NCI-H1930 (cell line): ENCODE measurements at places on chromosomes 16 and 17.

DNA sequence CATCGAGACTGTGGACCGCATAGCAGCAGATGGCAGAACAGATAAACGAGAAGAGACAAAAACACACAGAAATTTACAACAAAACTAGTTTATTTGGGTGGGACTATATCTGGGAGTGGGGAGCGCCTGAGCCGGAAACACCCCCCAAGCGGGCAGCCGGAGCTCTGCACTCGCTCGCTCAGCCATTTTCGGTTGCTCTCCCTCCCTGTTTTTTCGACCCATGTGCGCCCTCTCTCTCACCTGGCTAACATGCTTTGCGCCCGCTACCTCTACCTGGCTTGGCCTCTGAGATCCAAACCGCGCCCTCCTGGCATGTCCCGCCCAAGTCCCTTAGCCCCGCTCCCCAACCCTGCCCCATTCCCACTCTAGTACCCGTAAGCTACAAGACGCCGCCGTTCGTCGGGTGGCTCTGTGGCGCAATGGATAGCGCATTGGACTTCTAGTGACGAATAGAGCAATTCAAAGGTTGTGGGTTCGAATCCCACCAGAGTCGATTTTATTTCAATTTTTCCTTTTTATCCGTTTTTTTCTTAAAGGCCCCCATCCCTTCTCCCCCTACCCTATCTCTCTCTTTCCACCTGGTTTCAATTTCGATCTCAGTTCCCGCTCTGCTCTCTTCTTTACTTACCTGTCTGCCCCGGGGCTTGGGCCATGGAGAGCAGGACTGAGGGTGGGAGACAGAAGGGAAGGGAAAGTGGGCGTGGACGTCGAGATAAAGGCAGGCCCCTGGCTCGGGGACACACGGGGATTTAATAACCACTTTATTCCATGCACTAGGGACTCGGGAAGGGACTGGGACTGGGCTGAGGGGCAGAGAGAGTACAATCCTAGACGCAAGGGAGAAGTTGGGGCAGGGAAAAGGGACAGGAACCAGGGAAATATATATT lies 2.4 kb upstream of the ALOXE3 start:
- peak; percentile 83 for DNase-seq

- no peak for DNase-seq
Measured at GRCh38 chr16:35910409-35910808, 2451.0 kb downstream of the TP53TG3F start.

DNA sequence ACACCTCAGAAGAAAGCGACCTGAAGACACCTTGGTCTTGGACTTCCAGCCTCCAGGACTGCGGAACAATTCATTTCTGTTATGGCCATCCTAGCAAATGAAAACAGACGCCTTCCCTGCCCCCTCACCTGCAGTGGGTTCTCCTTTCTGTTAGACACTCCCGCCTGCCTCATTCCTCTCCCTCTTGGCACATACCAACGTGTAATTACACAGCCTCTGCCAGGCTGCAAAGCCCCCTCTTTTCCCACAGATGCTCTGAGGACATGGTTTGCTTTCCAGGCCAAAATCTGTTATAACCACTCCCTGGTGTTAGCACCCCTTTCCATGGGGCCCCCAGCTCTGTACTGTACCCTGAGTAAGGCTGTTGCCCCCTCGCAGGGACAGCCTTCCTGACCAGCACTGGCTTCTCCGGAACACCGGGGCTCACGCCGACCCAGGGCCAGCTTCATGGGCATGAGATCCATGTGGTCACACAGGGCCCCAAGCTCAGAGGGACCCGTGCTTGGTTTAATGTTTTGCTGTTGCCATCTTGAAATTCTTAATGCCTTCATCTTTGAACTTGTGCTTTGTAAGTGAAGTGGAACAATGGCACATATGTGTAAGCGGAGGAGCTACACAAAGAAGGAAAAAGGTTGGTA lies 64.1 kb downstream of the SDK2 start:
- no peak for DNase-seq

DNA sequence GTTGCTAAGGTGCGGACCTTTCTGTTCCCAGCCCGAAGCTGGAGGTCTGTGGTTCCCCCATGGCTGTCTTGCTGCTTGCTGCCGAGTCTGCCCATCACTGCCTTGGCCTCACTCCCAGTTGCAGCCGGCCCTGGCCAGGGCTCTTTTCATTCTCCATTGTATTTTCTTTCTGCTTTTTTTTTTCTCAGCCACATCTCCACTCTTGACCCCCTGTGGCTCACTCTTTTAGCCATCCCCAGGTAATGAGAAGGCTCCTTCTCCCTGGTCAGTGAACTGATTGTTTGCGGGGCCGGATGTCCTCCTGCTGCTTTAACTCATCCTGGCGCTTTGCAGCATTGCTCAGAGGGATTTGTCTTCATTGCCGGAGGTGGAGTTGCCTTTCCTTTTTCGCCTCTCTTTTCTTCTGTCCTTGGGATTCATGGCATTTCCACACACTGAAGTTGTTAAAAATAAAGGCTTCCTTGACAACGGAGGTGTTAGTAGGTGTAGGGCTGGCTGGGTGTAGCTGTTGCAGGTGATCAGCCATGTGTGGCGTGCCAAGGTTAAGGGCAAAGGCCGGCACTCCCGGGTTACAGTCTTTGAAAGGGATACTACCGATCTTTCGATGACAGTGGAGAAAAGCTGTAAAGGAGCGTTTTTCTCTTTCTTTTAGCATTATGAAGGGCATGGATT lies 34.1 kb downstream of the MAP2K6 start:
- no peak for DNase-seq

DNA sequence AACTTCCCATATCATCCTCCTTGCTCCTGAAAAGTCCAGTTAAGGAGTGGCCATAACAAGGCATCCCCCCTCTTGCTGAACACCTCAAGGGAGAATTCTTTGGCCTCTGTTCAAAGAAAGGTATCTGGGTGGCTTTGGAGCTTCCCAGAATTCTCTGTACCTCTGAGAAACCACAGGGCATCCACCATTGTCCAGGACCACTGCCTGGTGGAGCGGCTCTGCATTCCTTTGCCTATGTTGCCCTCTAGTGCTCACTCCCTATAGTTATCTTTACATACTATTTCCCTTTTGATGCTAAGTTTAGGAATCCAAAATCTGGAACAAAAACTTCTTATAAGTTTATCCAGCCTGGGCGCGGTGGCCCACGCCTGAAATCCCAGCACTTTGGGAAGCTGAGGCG lies 30.3 kb downstream of the CHD9NB start:
- DNase-seq: no peak

DNA sequence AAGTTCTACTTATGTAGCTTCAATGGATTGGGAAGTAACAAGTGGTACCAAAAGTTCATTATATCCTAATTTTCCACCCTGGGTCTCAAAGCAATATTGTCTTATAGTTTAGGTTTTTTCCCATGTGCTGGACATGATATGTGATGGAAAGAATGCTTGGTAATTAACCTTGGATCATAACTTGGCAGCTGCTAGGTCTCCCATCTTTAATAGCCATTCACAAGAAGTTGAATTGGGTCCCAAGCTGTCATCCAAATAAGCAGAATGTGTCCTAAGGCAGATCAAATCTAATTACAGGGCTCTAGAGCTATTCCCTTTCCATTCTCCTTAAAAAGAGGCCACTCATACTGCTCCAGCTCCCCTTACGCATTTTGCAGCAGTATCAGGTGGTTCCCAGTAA lies 44.7 kb upstream of the KCNJ16 start:
- no peak for DNase-seq

- DNase-seq: no peak
Measured at GRCh38 chr17:40361925-40362695, 2.4 kb downstream of the GJD3 start.

DNA sequence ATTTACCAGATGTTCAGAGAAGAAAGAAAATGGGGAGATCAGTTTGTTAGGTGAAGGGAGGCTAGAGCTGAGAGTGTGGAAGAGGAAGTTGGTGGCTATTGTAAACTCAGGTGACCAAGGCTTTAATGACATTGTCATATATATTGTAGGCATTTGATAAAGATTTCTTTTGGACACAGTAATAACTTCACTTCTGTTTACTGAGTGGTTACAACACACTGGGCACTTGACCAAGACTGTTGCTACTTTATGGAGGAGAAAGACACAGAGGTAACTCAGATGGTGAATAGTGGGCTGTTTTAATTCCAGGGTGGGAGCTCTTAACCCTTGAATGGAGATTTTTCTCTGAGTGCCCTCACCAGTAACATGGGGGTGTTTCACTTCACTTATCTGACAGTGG lies 46.0 kb downstream of the TNRC6A start:
- DNase-seq: no peak

DNA sequence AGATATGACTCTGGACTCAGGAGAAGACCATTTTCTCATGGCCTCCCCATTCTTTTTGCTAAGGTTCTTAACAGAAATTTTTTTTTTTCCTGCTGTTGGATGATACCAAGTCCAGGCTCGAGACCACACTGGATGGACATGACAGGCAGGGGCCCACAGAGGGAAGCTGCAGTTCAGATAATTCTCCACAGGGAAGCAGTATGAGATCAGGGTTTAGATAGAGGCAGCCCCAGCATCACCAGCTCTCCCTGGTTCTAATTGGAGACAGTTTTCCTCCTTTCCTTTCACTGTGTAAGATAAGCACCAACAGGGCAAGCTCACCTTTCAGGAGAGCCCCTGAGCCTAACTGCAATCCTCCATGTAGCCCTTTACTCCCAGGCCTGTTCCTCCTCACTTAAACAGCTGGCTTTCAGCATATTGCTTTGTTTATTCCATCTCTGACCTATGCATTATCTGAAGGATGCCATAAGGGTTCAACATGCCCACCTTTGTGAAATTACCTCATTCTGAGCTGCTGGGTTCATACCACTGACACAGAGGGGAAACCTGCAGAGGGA lies 108.1 kb downstream of the SNX11 start:
- DNase-seq: peak; percentile 58

DNA sequence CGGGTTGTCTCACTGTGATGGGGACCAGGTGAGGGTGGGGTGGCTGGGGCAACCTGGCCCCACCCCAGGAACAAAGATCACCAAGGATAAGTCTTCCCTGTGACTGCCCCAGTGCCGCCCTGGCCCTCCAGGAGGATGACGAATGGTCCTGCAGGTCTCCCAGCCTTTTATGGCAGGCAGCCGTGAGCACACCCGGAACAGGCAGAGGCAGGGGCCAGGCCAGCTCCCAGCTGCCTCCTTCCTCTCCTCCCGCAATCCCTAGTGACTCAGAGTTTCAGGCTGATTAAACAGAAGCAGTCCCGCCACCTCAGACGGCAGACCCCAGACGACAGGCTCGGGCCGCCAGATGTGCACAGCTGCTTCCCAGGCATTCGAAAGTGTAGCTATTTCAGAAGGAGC lies 13.3 kb downstream of the JUP start:
- no peak for DNase-seq

GRCh38 chr16:6949240-6949639 lies 383.4 kb upstream of the RBFOX1 start:
- DNase-seq: no peak

DNA sequence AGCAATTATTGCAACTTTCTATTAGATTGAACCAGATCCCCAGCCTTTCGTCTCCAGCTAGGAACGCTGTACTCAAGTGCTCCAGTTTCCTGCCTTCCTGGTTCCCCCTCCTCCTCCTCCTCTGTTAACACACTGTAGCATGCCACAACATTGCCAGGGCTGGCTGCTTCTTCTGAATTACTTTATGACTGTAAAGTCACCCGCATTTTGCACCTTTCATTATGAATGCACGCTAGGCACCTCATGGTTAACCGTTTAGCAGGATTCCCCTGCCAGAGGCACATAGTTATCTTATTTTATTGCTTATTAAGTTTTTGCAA lies 4.5 kb downstream of the ZNF423 start:
- DNase-seq: no peak

- no peak for DNase-seq
Measured at GRCh38 chr16:28876019-28876659, 2.1 kb upstream of the ATP2A1 start.

DNA sequence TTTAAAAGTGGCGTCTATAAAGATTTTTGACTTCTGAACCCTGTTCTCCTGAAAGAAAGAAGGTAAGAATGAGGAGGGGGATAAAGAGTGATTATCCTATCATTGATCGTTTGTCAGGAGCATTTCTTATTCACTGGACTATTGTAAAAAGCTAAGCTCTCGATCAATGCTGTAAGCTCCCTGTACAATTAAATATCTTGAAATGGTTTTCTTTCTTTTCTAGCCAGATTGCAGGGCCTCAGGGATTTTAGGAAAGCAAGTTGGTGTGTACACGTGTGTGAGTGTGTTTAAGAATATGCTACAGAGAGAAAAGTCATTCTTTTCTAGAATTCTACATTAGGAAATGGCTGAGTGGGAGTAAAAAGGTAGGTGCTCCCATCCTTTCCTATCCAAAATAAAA lies 154.5 kb downstream of the AATF start:
- no peak for DNase-seq

GRCh38 chr16:28538733-28539596 lies at the start of gene NUPR1:
TSS of gene NUPR1 (minus strand) at chr16:28538974. CDS start at chr16:28538907, 67 bp downstream.
- no peak for DNase-seq

GRCh38 chr17:29674281-29674680 lies 51.6 kb upstream of the CORO6 start:
- DNase-seq: no peak

DNA sequence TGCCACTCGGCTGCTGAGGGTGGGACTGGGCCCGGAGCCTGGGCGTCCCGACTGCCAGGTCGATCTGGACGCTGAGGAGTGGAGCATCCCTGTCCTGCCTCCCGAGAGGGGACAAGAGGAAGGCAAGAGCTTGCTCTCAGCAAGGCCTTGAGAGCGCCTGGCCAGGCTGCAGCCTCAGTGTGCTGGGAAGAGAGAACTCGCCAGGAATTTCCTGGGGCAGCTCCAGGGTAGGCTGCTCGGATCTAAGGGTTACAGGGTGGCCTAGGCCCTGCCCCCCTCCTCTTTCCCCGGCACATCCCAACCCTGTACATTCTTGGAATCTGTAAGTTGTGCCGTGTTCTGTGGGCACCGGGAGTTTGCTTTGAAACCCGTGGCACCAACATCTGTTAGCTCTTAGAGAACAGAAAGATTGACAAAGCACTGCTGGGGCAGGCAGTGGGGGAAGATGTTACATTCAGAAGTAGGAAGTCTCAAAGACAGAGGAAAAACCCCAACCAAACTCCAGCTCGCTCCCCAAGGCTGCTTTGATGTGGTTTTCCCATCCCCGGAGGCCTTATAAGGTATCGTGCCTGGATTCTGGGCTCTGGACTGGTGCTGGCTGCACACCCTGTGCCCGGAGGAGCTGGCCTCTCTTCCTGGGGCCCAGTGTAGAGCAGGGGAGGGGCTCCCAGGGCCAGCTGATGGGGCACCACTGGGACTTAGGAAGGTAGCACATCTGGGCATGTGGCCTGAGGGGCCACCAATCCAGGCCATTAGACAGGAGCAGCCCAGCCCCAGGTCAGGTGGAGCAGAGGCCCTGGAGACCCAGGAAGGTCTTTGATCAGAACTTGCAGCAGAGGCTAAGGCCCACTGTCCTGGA lies 55.2 kb downstream of the NKD1 start:
- no peak for DNase-seq

- DNase-seq: no peak
Measured at GRCh38 chr17:28887871-28888471, 9.6 kb downstream of the FLOT2 start.

GRCh38 chr17:74810699-74811485 lies 34.7 kb upstream of the NAT9 start:
- DNase-seq: no peak

- DNase-seq: no peak
Measured at GRCh38 chr16:3458852-3459361, 15.4 kb downstream of the NAA60 start.

GRCh38 chr16:84803146-84803545 lies 16.6 kb upstream of the CRISPLD2 start:
- DNase-seq: no peak

- DNase-seq: no peak
Measured at GRCh38 chr16:24844101-24845030, 1.4 kb upstream of the SLC5A11 start.
